Iris pigment epithelial cell (primary cell): ENCODE measurements at places on chromosomes 5 and 9.

DNA sequence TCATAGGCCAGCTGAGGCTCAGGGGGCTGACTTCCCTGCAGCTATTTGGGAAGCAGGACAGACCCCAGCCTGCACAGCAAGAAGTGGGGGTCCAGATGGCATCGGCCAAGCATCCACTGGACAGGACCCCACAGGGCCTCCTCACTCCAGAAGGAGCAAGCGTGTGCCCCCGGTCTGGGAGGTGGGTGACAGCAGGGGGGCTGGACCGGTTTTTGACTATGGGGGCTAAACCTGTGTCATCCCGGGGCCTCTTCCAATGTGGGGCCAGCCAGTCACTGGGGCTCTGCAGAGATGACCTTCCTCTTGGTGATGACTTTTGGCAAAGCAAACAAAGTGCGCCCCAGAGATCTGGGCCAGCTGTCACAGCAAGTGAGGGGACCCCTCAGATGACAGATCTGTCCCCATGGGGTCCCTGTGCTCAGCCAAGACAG is 163.9 kb downstream of the OLFM1 start:
- no peak for DNase-seq

GRCh38 chr5:102937894-102938293 is 182.0 kb downstream of the GIN1 start:
- peak; percentile 73 for DNase-seq

DNA sequence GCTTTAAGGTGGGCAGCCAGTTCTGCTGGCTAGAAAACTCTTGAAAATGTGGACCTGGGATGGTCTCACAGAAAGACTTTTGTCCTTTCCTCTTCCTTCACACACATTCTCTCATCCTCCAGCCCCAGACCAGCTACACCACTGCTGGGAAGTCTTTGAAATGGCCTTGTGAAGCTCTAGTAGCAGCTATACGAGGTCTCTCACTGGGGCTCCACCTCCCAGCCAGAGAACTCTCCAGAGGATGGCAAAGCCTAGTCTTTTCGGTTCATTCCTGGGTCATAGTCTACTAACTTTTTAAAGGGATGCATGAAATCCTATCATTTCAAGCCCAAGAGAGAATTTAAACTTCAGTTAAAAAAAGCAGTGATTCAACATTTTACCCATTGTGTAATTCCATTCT is 133.9 kb upstream of the ERCC6L2 start:
- no peak for DNase-seq

DNA sequence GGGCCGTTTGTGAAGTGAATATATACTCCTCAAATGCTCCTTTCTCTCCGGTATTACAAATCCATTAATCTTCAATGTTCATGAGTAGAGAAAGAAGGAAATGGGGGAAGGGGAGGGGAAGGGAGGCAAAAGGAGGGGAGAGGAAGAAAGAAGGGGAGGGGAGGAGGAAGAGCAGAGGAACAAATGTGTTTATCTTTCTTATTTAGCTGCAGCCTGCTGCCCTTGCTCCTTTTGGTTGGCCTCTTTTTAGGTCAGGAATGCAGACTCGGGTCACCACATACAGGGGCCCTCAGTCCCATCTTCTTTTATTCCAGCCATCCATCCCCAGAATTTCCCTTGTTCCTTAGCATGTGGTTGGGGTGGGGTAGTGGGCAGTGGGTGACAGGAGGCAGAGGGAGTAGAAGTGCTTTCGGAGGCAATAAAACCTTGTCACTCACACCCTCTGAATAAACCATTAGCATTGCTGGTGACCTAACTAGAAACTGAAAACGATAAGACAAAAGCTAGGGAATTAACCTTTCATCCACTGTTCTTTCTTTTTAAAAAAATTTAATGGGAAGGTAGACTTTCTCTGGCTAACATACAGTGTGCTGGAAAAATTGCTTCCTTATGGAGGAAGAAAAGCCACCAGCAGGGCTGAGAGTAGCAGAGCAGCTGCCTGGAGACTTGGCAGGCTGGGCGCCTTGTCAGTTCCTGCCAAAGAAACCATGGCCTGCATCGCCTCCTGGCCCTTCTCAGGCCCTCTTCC is 16.8 kb upstream of the PRLR start:
- no peak for DNase-seq

DNA sequence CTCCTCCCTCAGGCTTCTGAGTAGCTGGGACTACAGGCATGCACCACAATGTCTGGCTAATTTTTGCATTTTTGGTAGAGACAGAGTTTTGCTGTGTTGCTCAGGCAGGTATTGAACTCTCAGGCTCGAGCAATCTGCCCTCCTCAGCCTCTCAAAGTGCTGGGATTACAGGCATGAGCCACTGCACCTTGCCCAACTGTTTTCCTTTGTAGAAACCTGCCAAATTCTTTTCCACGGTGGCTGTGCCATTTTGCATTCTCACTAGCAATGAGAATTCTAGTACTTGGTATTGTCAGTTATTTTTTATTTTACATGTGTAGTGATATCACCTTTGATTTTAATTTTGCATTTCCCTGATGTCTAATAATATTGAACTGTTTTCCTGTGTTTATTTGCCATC is 7.8 kb downstream of the RMI1 start:
- DNase-seq, result no peak

- no peak for DNase-seq
These were observed 482.0 kb downstream of the DMRT2 start for GRCh38 chr9:1532171-1532570.

DNA sequence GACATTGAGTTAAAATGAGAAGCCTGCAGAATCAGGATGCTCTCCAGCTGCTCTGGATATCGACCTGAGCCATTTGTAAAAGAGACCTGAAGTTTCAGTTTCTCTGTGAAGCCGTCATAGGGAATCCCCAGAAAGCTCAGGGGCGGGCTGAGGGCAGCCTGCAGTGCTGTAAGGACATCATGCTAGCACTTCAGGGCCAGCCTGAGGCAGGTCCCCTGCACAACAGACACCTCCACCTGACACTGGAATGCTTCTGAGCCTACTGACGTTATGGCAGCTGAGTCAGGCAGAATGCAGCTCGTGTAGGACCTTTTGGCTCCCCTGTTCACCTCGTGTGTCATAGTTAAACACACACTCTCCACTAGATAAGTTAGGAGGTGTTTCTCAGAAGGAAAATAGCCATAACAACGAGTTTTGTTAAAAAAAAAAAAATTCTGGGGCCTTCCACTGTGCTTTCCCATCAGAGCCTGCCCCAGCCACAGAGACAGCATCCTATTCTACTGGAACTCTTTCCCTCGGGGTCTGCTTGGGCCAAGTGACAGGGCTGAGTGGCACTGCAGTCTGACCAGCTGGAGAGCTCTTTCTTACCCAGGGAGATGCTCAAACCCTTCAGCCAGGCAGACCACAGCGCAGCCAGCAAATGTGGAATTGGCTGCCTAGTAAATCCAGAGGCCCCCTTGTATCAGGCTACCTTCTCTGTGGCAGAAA is 354.9 kb downstream of the DIRAS2 start:
- no peak for DNase-seq

DNA sequence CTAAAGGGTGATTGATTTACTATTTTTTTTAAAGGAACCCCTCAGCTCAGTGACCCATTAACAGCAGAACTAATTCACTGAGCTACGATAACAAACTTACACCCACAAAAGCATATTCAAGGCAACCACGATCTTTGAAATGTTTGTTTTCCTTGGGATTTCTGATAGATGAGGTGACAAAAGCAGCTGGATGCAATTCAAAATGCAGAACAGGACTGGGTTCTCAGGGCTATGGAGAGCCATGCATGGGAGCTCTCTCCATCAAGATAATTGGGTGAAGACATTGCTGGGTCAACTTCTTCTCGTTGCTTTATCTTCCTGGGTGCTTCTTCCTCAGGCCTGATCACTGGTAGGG is 60.1 kb downstream of the PAPPA start:
- no peak for DNase-seq

DNA sequence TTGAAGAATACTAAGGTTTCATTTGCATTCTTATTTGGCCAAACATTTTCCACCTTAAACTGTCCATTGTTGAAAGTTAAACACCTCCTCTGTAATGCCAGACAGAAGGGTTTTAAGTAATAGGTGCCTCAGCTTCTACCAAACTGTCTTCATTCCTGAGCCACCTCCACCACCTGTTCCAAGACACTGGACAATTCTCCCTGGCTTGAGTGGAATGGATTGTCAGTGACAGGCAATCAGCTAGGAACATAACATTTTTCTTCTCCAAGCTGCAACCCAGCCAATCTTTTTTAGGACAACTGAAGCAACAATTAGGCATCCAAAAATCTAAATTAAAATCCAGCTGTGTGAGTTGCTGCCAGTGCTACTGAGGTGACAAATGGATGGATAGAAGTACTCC is 73.9 kb upstream of the ICE1 start:
- DNase-seq, result no peak

DNA sequence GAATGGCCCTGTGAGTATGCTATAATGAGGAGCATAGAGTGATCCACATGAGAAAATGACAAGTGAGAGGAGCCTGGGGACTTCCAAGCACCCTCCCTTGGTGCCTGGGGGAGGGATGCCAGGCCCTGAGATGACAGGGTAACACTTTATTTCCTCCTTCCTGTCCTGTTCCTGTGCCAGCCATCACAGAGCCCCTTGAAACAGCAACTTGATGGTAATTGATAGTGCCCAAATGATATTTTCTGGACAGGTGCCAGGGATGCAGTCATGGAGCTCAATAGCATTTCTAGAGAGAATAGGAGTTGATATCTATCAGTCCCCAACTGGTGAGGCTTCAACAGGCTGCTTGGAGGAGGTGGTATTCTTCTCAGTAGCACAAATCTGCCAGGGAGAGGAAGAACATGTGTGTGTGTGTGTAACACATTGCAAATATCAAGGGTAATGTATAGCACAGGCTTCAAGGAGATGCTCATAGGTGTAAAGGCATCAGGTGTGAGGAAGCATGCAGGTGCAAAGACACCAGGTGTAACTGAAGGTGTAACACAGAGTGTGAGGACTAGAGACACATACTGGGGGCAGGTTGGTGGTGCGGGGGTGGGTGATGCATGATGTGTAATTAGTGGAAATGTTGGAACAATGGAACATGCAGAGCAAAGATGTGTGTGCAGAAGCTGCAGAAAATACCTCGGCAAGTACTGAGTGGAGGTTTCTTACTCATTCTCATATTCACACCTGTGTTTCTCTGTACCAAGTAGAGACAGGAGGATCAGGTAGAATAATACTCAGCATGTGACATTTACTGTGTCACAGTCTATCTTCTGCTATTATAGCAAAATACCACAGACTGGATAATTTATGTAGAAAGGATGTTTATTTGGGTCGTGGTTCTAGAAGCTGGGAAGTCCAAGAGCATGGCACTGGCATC is 18.1 kb upstream of the WWC1 start:
- no peak for DNase-seq

DNA sequence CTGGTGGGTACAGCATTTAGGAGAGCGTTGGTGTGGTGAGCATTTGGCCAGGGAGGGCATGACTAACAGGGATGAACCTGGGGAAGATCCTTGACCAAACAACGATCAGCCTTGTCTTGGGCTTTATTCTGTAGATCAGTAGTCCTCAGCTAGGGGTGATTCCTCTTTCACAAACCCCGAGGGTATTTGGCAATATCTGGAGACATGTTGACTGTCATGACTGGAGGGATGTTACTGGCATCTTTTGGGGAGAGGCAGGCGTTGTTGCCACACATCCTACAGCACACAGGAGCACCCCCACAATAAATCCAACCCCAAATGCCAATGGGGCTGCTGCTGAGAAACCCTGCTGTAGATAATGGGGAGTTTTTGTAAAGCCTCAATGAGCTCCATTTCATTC is 43.9 kb downstream of the OSTF1 start:
- DNase-seq, result no peak

DNA sequence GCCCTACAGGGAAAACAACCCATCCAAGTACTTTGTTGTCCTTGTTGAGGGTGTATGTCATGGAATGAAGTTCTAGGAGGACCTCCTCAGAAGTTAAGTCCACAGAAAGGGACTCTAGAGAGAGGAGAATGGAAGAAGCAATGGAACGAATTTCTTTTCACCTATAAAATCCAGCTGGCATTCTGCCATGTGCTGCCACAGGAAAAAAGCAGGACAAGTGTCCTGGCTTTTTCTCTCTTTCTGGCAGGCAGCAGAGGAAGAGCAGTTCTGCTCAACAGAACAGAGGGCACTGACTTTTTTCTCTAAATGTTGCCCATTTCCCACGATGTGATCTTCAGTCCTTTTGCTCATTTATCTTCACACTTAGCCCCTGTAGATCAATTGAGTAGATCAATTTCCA is 240.8 kb downstream of the MCTP1 start:
- no peak for DNase-seq

- no peak for DNase-seq
These were observed 3.3 kb downstream of the SNAPC3 start for GRCh38 chr9:15426019-15426418.

GRCh38 chr5:153885141-153885540 is 153.6 kb downstream of the FAM114A2 start:
- no peak for DNase-seq

GRCh38 chr9:5140151-5140550 is 45.3 kb downstream of the INSL6 start:
- peak; percentile 3 for DNase-seq
